ENCODE measurements at places on chromosomes 4 and X.

DNA sequence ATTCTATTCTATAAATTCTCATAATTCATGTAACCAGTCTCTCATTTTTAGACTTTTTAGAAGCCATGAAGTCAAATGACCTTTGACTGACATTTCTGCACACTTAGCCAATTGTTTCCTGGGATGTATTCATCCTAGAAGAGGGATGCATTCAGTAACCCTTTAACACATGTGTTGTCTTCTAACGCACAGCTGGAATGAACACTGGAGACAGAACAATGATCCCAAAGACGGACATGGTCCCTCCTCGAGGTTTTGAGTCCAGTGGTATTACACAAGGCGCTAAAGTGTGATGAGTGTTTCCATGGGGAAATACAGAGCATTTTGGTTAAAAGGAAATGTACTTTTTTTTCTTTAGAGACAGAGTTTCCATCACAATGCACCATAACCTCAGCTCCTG is 39.8 kb upstream of the CLDN24 start:
- DNase-seq = no peak

GRCh38 chr4:149112109-149112508 is 669.9 kb upstream of the NR3C2 start:
- no peak for DNase-seq

DNA sequence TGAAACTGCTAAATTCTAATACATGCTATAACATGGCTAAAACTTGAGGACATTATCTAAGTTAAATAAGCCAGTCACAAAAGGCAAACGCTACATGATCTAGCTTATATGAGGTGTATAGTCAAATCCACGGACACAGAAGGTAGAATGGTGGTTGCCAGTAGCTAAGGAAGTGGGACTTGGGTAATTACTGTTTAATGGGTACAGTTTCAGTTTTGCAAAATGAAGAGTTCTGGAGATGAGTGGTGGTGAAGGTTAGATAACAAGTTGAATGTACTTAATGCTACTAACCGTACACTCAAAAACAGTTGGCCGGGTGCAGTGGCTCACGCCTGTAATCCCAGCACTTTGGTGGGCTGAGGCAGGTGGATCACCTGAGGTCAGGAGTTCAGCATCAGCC is 644.5 kb upstream of the DIPK2B start:
- DNase-seq = no peak

- no peak for DNase-seq
Measured at GRCh38 chrX:107563824-107564223, 64.5 kb upstream of the PRPS1 start.

GRCh38 chrX:57313583-57314215 is 27.2 kb downstream of the FAAH2 start:
- DNase-seq = no peak

DNA sequence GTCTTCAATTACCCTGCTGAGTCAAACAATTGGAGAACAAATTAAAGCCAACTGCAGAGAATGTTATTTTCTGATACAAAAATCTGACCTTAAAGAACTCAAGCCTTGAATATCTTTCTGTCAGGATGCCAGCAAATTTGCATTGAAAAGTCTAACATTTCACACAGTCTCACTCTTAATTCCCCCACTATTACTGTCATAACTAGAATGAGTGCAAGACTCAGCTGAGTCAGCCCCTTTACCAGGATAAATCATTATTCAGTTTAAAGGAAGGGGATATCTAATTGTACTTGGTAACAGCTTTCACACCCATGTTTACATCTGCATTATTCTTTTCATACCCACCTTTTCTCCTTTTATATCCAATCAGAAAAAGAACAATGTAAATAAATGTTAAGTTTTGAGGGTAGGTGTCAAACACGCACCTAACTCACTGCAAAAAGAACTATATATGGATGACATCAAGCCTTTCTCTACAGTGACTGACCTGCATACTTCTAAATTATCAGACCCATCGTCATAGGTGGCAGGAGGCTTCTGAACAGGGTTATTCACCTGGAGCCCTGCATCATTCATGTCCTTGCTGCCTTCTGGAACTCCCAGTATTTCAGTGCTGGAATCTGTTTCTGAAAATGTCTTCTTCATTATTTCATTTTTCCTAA is 117.4 kb downstream of the TMA16 start:
- no peak for DNase-seq

GRCh38 chr4:14532436-14532835 is 469.8 kb upstream of the CPEB2 start:
- DNase-seq = no peak

DNA sequence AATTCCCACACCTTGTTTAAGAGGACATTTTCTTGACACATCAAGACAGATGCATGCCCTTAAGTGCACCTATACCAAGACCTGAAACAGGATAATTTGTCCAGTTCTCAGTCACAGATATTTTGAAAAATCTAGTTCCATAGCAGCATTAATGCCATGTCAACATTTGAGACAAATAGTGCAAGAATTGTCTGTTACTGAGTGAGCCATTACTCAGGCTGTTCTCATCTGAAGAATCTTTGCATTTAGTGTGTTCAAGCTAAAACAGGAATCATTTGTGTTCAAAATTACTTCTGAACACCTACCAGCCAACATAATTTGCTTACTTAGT is 354.9 kb downstream of the KCNIP4 start:
- DNase-seq = no peak

GRCh38 chrX:24293412-24293811 is 20.5 kb downstream of the SUPT20HL2 start:
- DNase-seq = no peak

DNA sequence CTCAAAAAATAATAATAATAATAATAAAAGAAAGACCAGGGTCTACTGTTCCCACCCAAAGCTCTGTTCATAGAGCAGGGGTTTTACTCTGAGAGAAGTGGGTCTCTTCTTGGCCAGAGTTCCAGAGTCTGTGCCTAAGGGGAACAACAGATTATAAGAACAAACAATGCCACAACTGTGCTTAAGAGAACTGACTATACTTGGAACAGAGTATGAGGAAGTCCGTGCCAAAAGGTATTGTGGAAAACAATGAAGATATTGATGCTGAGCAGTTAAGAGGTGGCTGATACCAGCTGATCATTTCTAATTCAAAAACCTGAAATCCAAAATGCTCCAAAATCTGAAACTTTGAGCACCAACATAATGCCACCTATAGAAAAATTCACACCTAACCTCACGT is 229.6 kb downstream of the FBXO8 start:
- DNase-seq = no peak
